ENCODE measurements at places on chromosomes 6 and 20.

DNA sequence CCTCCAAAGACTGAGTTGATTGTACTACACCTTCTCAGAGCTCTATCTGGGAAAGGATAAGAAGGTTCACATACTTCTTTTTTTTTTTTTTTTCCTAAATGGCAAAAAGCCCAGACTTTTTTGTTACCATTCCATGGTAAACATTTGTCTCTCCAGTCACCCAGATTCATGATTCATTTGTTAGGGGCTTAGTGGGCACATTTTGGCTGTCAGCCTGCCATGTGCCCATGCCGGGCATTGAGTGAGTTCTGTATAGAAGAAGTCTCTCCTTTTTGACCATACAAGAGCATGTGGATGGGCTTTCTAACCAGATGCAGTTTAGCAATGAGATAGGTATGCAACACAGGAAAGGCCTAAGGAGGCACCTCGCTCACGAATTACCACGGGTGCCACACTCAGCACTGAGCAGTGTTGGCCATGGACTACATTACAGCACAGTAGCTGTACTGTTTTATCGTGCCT, 447.5 kb upstream of the HSF2 start:
- DNase-seq = no peak

DNA sequence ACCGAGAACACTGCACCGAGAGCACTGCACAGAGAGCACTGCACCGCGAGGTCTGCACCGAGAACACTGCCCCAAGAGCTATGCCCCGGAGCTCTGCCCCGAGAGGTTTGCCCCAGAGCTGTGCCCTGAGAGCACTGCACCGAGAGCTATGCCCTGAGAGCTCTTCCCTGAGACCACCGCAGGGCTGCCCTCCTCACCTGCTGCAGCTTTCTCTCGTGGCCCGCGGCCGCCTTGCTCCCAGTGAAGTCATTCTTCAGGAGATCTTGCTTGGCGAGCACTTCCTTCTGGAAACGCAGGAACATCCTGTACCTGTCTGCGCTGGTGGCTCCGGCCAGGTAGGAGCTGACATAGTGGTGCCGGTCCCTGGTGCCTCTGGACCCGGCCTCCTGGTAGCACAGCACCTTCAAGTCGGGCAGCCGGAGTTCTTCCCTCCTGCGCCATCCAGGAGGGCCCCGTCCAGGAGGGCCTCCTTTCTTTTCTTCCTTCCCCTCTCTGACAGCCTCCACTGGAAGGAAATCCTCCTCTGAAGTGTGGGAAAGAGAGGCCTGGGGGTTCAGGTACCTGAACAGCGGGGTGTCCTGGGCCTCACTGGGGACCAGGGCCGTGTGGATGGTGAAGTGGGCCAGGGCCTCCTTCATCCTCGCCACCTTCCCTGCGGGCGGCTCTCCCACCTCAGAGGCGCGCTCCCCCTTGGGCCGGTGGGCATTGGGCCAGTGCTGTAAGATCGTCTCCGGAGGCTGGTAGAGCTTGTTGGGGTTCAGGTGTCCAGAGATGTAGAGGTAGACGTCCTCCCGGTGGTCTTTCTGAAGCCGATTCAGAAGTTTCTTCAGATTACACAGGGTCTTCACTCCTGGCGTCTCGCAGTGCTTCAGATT, 7.8 kb downstream of the C6orf118 start:
- DNase-seq = no peak

- DNase-seq = no peak
Observed at GRCh38 chr20:49529470-49529869, 38.5 kb downstream of the PTGIS start.

GRCh38 chr6:144898741-144899140, 613.6 kb downstream of the UTRN start:
- DNase-seq = no peak
